ENCODE measurements at places on chromosomes 6 and 20.
A peak's percentile ranks its signal among the peaks of the same experiment; 100 is the strongest.

DNA sequence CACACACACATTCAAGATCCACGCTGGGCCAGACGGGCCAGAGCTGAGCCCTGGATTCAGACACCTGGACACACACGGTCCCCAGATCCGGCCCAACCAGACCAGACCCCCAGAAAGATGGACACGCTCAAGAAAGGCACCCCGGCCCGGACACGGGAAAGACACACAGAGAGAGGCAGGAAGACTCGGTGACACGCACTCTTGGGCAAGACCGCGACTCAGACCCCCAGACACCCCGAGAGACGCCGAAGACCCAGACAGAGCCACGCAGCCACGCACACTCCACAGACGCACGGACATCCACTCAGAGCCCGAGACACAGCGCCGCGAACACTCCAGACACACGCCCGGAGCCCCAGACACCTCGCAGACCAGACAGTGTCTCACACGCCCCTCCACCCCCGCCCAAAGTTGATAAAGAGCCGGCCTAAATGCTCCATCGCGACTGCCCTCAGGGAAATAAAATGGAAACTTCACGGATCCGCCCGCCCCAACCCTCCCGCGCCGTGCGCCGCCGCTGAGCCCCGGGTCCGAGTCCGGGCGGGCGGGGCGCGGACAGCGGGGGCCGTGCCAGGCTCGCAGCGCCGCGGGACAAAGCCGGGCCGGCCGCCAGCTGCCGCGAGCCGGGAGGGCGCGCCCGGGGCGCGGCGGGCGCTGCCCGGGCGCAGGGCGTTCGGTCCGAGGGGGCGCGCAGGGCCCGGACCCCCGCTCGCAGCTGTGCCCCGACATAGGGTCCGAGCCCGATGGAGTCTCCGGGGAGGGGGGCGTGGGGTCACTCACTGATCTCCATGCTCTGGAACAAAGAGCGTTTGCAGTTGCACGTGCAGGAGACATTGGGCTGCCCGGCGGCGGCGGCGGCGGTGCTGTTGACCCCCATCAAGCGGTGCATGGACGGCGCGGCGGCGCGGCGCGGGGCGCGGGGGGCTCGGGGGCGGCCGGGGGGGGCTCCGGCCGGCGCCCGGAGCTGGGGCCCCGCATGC lies 831 bp downstream of the PMEPA1 start:
- DNase-seq = no peak

GRCh38 chr6:109165392-109165974 lies 70.2 kb downstream of the CEP57L1 start:
- no peak for DNase-seq

GRCh38 chr20:3111995-3112394 lies 27.5 kb upstream of the AVP start:
- DNase-seq = no peak

DNA sequence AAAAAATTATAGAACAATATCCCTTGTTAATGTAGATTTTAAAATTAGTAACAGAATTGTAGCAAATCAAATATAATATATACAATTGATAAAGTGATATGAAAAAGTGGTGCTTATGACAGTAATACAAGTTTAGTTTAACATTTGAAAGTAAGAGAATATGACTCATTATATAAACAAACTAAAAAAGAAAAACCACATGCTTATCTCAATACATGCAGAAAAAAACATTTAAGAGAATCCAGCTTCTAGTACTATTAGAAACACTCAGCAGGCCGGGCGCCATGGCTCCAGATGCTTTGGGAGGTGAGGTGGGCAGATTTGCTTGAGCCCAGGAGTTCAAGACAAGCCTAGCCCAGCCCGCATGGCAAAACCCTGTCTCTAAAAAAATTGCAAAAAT lies 60.7 kb upstream of the LAMA2 start:
- no peak for DNase-seq

DNA sequence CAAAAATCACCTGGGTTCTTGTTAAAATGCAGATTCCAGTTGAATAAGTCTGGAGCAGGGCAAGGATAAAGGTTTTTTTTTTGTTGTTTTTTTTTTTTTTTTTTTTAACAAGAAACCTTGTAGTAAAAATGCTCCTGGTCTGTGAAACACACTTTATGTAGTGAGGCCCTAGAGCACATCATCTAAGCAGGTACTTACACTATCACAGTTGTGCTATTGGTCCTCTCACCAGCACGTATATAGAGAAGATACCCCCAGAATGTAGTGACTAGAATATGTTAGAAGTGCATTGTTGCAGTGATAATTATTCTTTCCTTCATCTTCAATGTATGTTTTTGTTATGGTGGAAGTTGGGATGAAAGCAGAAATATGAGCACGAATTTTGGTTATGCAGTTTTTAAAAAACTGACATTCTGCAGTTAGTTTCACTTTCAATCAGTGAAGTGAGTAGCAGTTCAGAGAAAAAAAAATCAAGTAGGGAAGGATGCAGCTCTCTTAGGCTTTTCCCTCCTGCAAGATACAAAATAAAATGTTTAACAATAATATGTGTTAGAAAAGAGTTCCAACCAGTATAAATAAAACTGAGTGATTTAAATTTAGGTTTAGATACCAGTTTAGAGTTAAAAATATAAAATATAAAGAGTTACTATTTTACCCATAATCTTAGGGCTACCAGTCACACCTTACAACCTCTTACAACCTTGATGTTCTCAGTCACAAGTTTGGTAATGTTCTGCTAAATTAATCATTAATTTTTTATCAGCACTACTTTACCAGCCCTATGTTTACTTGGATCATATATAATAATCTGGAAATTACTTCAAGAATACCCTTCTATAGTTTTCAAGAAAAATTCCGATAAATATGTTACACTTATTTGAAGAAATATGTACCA lies 9.2 kb upstream of the DEFB113 start:
- no peak for DNase-seq

DNA sequence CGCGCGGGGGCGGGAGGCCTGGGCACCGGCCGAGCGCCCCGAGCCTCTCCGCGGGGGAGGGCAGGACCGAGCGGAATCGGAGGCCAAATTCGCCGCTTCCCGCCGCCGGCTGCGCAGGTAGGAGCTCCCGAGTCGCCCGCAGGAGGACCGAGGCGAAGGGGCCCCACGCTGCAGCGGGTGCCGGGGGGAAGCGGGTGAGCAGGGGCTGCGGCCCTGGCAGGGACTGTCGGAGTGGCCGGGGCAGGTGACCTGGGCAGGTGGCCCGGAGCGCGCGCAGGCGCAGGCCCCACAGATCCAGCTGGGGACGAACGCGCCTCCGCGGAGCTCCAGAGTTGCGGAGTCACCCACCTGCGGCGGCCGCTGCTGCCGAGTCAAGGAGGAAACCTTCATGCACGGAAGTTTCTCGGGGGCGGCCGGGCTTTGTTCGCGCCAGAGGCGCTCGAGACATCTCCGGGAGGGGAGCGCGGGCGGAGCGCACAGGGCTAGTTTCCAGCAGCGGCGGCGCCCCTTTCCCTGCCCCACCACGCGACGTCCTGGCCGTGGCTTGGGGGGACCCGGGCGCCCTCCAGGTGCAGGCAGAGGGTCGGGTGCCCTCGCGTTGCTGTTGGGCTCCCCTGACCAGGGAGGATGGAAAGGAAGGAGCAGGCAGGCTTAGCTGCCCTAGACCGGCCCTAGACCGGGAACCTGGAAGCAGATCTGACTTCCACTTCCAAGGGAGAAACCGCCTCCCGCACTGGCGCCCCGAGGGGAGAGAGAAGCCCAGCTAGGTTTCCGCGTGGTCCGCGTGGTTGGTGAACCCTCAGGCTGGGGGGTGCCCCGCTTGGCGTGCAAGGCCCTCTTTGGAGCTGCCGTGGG lies 590 bp downstream of the SLCO4A1 start:
- DNase-seq = peak; percentile 70

GRCh38 chr6:115896538-115897129 lies 164.1 kb downstream of the FRK start:
- peak; percentile 25 for DNase-seq

GRCh38 chr20:41440882-41441281 lies 74.3 kb upstream of the EMILIN3 start:
- no peak for DNase-seq

DNA sequence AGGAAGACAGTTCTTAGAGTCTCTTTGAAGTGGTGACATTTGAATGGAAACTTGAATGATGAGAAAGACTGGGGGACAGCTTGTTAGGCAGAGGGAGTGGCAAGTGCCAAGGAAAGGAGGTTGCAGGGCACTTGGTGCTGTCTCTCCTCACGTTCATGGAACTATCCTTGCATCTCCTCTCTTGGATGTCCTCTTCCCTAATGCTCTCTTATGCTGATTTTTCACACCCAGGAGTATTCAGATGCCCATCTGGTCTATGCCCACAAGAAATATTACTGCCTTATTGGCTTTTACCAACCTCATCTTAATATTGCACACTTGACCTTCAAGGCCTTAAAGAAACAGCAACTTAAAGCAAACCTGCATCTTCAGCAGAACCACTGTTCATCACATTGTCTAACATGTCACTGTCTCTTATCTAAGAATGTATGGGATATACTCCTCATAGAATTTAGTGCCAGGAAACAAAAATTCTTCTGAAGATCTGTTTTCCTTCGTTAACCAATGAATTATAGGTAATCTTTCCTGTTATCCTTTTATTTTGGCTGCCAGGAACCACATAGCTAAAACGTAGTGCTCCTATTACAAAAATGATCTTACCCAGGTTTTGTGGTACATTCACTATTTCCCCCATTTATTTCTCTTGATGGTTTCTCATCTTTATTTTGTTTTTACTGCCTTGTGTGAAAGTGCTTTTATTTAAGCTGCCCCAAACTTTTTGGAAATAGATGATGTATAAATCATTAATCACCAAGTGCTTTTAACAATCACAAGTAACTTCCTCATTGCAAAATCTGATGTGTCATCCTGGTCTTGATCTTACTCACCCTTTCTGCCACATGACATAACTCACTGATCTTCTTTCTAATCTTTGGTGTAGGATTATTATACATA lies 12.8 kb downstream of the RGS17 start:
- DNase-seq = peak; percentile 41

- no peak for DNase-seq
Observed at GRCh38 chr6:41153992-41154625, at the start of gene TREML1. TSS of gene TREML1 (minus strand) at chr6:41154347. CDS start at chr6:41154288, 59 bp downstream.

GRCh38 chr6:163878698-163879097 lies 464.2 kb downstream of the QKI start:
- DNase-seq = no peak

GRCh38 chr20:23234311-23235078 lies 116.1 kb upstream of the NXT1 start:
- DNase-seq = no peak

- DNase-seq = no peak
Observed at GRCh38 chr20:51494241-51495110, 48.0 kb downstream of the NFATC2 start.

GRCh38 chr20:13012886-13013285 lies 4.1 kb downstream of the SPTLC3 start:
- no peak for DNase-seq

GRCh38 chr6:46289898-46290297 lies 119.1 kb upstream of the ENPP5 start:
- no peak for DNase-seq
